ENCODE measurements at places on chromosomes 12 and 14. TPM values are rescaled to one million over a fixed set of nuclear protein-coding genes. Genes with fewer than 3 reads are reported as not detected.

NXPH4 gene
- polyA plus RNA-seq = 0.51 TPM

LIN7A gene
- not detected for polyA plus RNA-seq

DNA sequence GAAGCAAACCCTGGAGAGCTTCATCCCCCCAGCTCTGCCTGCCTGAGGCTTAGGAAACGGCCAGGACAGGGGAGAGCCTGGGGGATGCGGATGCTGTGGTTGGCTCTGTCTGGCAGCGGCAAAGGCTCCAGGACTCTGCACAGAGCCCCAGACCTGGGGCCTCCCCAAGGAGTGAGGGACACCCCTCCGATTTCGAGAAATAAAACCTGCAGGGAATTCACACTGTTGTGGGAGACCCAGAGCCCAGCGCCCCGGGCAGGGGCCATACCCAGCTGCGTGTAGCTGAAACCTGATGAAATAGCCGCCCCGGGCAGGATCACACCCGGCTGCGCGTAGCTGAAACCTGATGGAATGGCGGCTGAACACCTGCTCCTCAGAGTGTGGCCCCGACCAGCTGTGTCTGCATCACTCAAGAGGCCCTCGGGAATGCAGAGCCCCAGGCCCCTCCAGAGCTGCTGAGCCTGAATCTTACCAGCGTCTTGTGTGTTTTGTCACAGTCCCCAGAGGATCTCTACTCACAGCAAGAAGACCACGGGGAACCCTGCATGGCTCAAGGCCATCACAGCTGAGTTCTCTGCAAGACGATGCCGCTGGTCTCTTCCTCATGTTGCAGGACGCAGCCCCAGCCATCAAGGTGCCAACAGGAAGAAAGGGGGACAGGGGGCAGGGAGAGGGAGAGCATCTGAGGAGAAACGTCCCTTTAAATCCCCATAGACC, 46.5 kb upstream of the GALNT9 start:
- DNase-seq = no peak

SMIM41 gene
- not detected for polyA plus RNA-seq

GRCh38 chr12:123165537-123165936, 14.6 kb upstream of the PITPNM2 start:
- no peak for DNase-seq

DNA sequence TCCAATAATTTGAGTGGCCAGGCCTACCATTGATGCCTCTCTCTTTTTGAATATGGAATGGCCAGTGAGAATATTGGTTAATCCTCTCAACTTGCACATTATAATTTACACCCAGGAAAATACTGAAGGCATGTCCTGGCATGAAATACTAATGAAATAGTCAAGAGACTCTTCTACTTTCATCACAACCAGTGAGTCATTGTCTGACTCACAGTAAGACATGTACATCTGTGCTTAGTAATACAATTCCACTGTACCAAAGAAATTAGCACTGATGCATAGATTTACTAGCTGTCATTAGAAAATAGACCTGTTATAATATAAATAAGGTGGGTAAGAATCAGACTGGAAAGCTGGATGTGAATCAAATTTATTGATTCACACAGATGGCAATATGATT, 31.6 kb downstream of the KCNC2 start:
- DNase-seq = peak; percentile 96

Data from mammary epithelial cell (primary cell).